ENCODE measurements at places on chromosomes 13 and 19.

- no peak for DNase-seq
Observed at GRCh38 chr13:26557051-26557392, 461 bp upstream of the WASF3 start.

- no peak for DNase-seq
Observed at GRCh38 chr19:32337084-32337808, 8.2 kb upstream of the ZNF507 start.

DNA sequence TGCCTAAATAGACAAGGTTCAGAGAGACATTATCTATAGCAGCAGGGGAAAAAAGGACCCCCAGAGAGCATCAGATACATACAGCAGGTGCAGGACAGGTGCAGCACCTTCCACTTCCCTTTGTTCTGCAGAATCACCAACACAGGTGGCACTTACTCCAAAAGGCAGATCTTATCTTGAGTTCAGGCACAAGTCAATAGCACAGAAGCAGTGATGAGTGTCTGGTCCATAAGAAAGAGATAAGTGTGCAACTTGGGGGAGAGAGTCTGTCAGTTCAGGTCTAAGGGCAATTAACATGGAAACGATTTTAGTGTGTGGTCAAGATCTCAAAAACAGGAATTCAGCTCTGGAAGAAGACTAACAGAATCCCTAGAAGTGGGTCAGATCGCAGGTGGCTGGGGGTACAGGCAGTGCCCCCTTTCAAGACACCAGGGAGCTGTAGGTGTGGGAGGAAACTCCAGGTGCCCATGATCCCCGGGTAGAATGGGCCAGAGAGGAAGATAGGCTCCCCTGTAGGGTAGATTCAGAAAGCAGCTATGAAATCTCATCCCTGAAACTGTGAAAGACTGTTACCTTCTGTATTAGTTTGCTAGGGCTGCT, 40.6 kb downstream of the TNFSF11 start:
- no peak for DNase-seq

- DNase-seq: no peak
Observed at GRCh38 chr19:18203408-18203862, 407 bp downstream of the RAB3A start.

- DNase-seq: no peak
Observed at GRCh38 chr19:18940769-18941627, at the start of gene HOMER3. Gene HOMER3, minus strand, starts transcription at chr19:18941217. Its CDS starts 2,235 bp downstream, at chr19:18938982.

DNA sequence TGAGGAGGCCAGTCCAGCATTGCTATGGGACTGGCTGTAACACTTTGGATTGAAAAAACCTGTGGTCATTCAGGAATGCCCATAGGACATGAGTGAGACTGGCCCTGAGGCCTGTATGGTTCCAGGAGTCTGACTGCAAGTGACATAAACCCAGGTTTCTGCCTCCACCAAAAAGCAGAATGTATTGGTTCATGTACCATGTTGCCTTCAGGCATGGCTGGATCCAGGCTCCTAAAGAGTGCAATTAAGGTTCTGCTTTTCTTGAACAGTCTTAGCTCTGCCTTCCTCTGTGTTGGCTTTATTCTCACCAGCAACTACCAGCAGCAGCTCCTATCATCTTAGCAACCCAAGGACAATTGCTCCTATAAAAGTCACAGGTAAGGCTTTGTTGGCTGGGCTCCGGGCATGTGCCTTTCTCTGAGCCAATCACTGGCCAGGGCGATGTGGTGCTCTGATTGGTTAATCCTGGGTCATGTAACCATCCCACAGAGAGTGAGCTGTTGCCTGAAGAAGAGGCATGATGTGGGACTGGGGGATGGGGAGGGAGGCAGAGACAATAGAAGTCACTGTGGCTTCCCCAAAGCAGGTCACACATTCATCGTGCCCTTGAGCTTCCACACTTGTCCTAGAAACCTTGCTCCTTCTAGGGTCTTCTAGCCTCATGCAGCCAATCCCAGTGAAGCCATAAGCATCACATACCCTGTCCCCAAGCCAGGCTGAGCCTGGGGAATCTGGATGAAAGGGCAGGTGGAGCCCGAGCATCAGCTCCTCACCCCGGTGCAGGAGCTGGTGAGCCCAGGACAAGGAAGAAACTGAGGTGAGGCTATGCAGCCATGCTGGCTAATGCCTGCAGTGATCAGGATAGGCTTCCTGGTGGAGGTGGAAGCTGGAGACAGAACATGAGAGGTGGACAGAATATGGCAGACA, 123.9 kb downstream of the URI1 start:
- no peak for DNase-seq

GRCh38 chr13:49254007-49254406, 6.3 kb downstream of the CDADC1 start:
- DNase-seq: no peak

GRCh38 chr19:40134866-40135265, 44.1 kb upstream of the ZNF780A start:
- no peak for DNase-seq

GRCh38 chr13:38173403-38173802, 176.2 kb upstream of the UFM1 start:
- DNase-seq: no peak

DNA sequence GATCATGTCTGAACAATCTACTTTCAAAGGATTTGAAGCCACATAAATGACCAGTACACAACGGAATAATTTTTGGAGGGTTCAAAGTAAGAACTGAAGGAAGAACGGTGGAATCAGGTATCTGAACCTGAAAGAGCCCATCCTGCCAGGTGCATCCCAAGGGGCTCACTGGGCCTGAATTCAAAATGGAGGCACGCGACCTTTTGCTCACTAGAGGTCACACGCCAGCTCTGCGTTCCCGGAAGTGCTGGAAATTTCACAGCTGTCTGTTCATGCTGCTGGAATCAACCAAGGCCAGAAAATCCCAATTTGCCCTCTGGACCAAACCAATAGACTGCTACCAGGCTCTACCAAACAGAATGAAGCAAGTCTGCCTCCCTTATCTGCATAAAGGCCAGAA, 4.2 kb upstream of the RASA3 start:
- no peak for DNase-seq

DNA sequence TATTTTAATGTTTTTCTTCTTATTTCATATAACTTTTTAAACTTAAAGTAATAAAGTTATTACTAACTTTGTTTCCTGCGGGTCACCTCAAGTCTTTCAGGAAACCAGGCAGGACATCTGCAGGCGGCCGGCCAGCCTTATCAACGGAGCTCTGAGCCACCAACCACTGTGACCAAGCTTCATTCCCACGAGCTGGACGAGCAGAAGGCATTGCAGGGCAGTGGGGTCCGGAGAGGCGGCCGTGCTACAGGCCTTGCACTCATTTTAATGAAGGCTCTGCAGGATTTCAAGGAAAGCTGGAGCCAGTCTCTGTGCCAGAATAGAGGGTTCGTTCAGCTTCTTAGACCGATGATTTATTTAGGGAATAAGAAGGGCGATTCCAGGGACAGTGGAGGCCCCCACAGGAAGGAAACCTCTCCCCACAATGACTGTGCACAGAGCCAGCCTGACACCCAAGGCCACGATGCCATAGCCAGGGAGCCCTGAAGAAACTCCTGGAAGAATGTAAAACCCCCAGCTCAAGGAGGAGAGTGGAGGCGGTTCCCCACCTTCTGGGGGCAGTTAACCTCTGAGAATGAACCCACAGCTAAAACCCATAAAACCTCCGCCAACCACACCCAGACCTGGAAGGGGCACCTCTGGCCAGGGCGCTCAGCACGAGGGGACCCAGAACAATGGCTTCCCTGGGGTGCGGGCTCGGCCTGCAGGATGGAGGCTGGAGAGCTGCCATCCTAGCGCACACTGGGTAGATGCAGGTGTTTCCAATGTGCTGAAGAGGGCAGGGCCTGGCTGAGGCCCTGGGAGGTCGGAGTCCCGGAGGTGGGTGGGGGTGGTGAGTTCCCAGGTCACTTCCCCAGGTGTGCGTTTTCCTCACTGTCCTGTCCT, 75.0 kb downstream of the RASA3 start:
- no peak for DNase-seq

DNA sequence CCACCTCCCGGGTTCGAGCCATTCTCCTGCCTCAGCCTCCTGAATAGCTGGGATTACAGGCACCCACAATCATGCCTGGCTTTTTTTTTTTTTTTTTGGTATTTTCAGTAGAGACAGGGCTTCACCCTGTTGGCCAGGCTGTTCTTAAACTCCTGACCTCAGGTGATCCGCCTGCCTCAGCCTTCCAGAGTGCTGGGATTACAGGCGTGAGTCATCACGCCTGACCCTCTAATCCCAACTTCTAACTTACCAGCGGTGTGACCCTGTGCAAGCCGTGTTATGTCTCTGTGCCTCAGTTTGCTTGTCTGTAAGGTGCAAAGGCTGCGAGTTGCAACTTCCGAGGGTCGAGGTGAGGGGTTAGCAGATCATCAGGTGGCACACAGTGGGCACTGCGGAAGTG, 17.3 kb downstream of the ZSWIM4 start:
- no peak for DNase-seq

DNA sequence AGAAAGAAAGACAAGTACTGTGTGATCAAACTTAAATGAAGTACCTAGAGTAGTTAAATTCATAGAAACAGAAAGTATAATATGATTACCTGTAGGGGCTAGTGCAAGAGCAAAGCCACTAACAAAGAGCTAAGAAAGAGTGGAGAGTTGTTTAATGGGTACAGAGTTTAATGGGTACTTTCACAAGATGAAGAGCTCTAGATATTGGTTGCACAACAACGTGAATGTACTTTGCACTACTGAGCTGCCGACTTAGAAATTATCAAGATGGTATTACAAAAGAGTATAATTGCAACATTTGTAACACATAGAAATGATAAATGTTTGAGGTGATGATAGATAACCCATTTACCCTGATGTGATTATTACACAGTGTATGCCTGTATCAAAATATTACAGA, 140.3 kb upstream of the GPC6 start:
- no peak for DNase-seq

GRCh38 chr13:45892513-45892912, 41.0 kb upstream of the SIAH3 start:
- DNase-seq: no peak
